M059J (cell line): ENCODE measurements at places on chromosomes 6 and 20.
A peak's percentile ranks its signal among the peaks of the same experiment; 100 is the strongest.

DNA sequence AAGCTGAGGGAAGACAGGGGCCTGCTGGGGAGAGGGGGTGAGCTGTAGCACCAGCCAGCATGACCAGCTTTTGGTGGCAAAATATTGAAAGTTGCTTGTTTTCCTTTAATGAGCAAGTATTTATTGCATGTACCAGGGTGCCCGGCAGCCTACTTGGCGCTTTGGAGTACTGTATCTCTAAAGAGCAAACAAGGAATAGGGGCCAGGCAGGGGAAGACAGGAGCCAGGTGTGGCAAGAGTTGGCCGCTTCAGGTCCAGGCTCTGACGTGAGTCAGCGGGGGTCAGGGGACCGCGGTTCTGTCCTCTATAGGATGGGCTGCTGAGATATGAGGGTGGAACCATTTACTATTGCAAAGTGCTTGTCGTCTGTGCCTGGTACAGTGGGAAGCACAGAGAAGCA, 63.1 kb downstream of the PSMG4 start:
- DNase-seq: no peak

DNA sequence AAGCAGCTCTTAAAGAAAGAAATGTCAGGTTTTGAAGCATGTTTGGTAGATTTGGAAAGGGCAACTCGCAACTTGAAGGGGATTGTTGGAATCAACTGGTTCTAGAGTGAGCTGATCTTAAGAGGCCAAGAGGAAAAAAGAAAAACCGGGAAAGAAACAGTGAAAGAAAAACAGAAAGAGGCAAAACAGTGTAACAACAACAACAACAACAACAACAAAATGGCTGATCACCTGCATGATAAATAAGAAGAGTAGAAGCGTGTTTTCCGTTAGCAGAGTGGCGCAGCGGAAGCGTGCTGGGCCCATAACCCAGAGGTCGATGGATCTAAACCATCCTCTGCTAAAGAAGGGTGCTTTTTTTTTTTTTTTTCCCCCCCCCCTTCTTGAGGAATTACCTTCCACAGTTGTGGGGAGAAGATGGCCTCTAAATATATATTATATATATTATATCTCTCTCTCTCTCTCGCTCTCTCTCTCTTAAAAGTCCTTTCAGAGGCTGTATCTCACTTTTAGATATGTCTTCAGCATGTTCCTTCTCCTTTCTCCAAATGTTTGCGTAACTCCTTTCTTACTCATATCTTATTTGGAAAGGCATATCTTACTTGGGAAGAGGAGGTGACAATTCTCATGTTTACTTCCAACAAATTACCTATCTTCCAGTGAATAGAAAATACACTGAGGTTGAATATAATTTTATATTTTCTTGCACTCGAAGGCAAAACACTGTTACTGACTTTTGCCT, 134.4 kb downstream of the OR2B2 start:
- DNase-seq: no peak

GRCh38 chr20:41599699-41600104, 18.5 kb downstream of the CHD6 start:
- peak; percentile 16 for DNase-seq

DNA sequence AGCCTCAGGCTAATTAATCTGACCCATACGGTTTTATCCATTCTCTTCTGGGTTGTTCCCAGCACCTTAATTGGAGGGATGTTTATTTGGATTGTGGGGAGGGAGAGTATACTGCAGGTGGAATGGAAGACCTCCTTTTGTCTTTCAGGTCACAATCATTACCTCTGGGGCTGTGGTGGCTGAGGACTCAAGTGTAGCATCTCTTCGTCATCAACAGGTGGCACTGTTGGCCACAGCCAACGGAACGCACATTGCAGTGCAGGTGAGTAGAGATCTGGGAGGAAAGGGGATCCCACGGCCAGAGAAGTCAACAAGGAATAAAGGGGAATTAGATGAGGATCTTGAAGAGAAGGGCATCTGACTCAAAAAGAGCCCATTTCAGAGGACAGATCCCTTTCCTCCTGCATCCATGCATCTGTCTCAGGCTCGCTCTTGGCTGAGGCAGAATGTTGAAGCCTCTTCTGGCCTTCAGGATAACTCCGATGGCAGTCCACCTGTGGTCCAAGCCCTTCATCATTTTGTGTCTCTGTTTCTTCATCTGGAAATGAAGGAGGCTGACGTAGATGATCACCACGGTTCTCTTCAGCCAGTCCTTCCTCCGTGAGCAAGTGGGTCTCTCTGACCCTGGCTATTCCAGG, 3.2 kb upstream of the DEF6 start:
- DNase-seq: peak; percentile 39

- no peak for DNase-seq
Observed at GRCh38 chr6:119210596-119210995, 132.1 kb upstream of the FAM184A start.
